ENCODE measurements at places on chromosomes 4 and X. TPM values are rescaled to one million over a fixed set of nuclear protein-coding genes. Genes with fewer than 3 reads are reported as not detected.

DNA sequence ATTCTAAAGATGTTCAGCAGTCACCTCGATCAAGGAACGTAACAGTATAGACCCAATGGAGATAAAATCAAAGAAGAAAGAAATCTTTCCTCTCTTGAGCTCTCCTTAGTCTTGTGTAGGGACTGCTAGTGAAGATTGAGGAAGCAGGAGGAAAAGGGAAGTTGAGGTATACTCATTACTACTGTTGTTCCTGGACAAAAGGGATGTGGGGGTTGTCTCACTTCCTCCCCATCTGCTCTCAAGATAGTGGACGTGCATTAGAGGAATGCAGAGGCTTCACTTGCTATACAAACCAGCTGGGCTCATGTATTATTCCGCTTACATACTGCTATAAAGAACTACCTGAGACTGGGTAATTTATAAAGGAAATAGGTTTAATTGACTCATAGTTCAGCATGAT, 208.9 kb upstream of the ARHGEF9 start:
- no peak for DNase-seq

DNA sequence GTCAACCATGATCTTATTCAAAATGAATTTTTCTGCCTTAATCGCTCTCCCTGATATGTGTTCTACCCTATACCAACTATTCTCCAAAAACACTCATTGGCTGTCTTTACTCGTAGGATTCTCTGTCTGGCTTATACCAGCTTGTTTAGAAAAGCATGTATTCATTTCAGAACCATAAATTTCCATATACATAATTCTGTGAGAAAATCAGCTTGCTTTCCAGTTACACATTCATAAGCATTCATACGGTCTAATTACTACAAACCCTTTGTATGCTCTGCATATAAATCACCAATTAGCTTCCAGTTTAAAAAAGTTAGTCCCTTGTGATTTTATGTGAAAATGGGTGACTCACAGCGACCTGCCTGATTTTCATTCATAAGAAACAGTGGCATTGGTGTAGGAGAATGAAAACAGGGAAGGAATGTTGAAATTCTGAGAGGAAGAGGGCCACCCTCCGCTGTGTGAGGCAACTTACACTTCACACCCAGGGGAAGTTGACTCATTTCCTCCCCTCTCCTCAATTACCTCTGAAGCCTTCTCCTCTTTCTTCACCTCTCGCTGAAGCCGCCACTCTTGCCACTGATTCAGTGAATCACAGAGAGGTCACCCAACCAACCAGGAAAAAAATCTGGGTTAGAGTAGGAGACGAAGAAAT, 63.3 kb downstream of the MEPE start:
- DNase-seq, result no peak

DNA sequence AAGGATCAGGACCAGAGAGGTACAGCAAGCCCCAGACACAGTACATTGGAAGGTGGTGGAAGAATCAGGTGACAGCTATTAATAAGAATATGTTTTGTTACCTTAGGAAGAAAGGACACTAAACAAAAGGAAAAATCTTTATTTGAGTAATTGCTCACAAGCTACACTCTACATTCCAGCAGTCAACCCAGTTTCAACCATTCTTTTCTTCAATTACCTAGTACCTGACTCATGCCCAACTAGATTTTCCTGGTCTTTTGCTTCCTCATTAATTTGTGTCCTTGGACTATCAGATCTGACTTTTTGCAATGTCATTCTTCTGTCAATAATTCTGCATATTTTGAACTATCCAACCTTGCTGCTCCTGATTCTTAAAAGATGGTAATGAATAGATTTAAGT, 22.5 kb upstream of the GLRA2 start:
- DNase-seq, result no peak

GRCh38 chr4:7425591-7426468, 8.9 kb downstream of the PSAPL1 start:
- DNase-seq, result peak; percentile 79

DNA sequence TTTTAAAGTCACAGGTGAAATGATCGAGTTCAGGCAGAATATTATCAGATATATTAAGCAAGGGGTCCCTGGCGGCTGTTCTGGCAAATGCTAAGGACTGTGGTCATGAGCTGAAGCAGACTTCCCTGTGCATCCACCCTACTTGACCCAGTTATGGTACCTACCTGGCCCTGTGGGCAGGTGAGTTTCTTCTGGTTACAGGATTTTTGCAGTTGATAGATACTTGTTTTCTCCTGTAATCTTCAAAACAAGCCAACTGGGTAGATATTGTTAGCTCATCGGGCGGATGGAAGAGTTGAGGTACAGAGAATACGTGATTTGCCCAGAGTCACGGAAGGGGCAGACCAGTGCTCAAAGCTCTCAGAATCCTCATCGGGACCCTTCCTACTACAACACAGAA, 18.5 kb upstream of the PROM1 start:
- no peak for DNase-seq

DNA sequence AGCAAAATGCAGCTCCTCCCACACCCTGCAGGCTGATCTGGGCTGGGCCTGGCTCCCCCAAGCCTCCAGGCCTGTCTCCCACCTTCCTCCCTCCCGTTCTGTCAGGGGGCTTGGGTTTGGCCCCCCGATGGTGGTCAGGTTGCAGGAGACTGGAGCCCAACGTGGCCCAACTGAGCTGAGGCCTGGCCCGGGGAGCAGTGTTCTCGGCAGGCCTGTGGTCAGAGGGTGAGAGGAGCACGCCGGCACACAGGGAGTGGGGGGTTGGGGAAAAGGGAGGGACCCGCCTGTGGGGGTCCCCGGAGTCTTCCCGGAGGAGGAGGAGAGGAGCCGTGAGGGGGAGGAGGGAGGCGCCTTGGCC, 43.2 kb upstream of the NKX1-1 start:
- peak; percentile 69 for DNase-seq

- no peak for DNase-seq
These were observed 141.9 kb downstream of the ADGRL3 start for GRCh38 chr4:61342061-61342460.

DNA sequence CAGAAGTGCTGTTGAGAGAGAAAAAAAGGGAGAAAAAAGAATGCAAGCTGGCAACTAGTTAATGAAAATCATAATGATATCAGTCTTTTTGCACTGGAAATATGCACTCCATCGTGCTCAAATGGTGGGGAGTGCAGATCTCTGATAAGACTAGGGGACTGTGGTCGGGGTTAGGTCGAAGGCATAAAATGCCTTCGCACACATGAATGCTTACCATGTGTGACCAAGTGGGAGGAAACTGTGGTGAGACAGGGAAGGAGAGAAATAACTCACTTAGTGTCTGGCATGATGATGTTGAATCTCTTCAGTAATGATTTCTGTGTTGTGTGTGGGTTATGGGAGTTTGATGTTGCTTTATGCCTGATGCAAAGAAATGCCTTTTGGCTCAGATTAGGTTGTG, 358.9 kb downstream of the FBXO8 start:
- no peak for DNase-seq

GRCh38 chr4:81353861-81354260, 117.8 kb downstream of the RASGEF1B start:
- no peak for DNase-seq

- DNase-seq, result no peak
These were observed 43.4 kb downstream of the TXK start for GRCh38 chr4:48090621-48091020.

DNA sequence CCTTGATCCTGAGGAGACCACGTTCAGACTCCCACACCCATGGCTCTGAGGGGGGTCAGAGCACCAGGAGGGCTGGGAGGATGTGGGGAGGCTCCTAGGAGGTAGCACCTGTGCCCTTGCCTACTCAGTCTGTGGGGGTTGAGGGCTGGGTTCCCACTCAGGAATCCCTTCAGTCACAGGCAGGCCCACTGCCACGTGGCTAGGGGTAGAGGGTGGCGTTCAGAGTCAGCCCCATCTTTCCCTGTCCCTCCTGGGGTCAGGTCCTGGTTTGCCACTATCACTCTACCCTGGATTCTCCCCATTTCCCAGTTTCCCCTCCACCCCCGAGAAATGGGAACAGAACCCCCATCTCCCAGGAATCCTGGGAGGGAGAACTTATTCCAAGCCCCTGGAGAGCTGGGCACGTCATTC, 111.3 kb downstream of the PSAPL1 start:
- DNase-seq, result no peak

DNA sequence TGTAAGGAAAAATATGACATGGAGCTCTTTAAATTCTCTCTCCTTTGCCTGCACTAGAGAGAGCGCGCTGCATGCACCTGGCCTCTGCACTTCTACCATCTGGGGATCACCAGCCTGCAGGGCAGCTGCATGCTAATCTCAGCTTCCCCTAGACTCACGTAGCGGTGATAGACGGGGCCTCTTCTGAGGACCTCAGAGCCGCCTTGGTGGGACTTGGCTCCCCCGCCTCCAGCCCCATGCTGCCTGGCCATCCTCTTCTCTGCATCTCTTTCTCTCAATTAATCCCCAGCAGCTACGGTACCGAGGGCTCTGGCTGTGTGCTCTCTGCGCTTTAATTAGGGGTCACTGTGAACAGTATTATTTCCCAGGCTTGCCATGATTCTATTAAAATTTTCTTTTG, 52.8 kb upstream of the PSAPL1 start:
- DNase-seq, result no peak

DNA sequence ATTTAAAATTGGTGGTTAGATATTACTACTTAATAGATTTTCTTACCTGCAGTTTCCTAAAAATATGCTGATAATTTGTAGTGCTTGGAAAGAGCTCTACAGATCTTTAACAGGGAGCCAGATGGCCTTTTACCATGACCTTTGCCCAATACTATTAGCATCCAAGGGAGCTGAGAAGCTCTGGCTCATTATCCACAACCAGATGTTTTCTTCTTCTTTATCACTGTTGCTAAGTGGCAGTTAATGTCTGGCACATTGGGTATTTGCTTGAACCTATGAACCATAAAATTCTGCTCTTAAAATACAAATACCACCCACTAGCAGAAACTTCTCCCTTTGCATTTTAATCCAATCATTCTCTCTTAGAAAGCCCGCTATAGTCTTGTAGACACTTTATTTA, 1480.3 kb downstream of the C4orf33 start:
- no peak for DNase-seq

DNA sequence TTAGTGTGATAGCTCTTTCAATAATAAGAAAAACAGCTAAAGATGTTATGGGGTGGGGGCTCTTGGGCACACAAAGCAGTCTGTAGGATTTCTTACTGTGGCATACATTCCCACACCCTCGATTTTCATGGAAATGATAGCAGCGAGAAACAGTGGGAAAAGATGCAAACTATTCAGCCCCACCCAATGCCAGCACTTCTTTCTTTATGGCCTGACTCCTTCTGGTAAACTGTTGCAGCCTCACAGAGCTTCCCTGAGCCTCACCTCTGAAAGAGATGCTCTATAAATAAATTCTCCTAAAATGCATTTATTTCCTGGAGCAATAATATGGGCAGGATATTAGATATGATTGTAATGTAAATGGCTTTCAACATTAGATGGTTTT, 910 bp downstream of the ANK2 start:
- no peak for DNase-seq

- DNase-seq, result no peak
These were observed 124.8 kb downstream of the SNCA start for GRCh38 chr4:89712141-89712540.

DNA sequence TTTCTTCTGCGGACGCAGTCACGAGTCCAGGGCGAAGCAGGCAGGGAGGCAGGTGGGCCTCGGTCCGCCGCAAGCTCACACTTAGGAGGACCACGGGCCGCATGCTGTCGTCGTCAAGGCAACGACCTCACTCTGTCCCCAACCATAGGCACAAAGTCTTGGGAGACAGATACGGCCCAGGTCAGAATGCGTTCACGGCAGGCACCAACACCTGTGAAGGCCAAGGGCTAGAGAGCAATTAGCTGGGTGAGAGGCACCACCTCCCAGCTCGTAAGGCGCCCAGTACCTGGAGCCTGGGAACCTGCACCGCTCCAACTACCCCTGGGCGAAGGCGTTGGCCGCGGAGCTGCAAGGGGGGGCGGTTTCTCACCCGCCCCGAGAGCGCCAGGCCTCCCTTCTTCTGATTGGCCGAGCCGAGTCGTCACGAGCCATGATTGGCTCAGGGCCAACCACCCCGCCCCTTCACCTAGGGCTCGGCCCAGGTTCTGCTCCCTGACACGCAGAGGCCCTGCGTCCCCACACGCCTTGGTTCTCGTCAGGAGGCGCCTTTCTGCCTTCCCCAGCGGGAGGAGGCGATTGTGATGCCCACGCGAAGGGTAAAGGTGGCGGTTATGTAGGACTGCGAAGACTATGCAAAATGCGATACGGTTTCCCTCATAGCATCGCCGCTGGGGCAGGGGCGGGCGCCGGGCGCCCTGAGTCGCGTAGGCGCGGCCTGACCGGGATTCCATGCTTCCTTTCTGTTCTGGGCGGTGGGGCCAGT, at the start of gene CDKL2:
CDKL2 (minus strand) TSS at position 355 of the 763 bp plus-strand sequence. CDS start 4,540 bp downstream, outside the sequence.
- peak; percentile 91 for DNase-seq

- no peak for DNase-seq
These were observed 33.0 kb downstream of the SGMS2 start for GRCh38 chr4:107857741-107858140.

DNA sequence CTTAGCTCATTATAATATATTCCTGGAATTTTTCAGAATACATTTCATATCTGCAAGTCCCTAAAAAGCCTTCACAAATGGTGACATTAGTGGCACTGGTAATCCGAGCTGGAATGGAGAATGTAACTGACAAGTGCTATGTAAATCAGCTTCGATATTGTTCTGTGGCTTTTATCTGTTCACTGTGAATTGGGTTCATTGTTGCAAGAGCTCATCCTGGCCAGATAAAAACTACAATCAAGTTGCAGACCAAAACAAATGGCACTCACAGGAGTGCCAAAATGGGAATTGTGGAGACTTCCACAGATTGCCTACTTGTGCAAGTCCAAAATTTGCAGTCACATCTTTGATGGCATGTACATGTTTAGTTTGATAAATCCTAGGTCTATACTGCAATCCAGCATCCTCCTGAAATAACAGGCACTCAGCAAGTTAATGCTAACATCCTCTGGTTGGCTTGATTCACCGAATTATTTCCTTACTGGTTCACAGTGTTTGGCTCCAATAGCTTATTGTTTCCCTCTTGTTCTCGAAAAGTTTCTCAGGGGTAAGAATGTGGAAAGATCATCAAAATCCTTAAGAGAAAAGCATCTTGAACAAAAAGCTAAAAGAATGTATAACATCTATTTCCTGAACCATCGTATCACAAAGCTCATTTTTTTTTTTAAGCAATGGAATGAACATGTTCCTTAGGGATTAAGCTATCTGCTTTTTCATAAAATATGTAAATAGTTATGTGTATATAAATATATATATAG, 904.9 kb downstream of the CENPC start:
- no peak for DNase-seq

GRCh38 chrX:51158231-51158630, 174.4 kb upstream of the NUDT10 start:
- DNase-seq, result no peak

GRCh38 chr4:151669990-151670389, 90.8 kb downstream of the GATB start:
- DNase-seq, result no peak

Gene SH3RF1
- total RNA-seq, result 31.8 TPM

Gene DGKK
- total RNA-seq, result not detected

Gene ABLIM2
- 0.31 TPM for total RNA-seq

Gene EVC2
- 3.1 TPM for total RNA-seq

Gene MAGEC1
- not detected for total RNA-seq

Gene ARAP2
- total RNA-seq, result 2.4 TPM

Gene DEFB131A
- total RNA-seq, result not detected

Gene DCAF4L1
- not detected for total RNA-seq

Gene GAGE12H
- total RNA-seq, result not detected

Gene CEP135
- total RNA-seq, result 11.8 TPM

Gene MAGEA2
- not detected for total RNA-seq

Gene ESX1
- total RNA-seq, result not detected

Gene PRR32
- not detected for total RNA-seq

Gene PLK4
- total RNA-seq, result 5.7 TPM

Gene DIPK2B
- total RNA-seq, result not detected

Measured in osteocyte (in vitro differentiated cells).